Glomerular endothelial cell (primary cell): ENCODE measurements at places on chromosomes 6 and 20. TPM values are rescaled to one million over a fixed set of nuclear protein-coding genes. Genes with fewer than 3 reads are reported as not detected.

DNA sequence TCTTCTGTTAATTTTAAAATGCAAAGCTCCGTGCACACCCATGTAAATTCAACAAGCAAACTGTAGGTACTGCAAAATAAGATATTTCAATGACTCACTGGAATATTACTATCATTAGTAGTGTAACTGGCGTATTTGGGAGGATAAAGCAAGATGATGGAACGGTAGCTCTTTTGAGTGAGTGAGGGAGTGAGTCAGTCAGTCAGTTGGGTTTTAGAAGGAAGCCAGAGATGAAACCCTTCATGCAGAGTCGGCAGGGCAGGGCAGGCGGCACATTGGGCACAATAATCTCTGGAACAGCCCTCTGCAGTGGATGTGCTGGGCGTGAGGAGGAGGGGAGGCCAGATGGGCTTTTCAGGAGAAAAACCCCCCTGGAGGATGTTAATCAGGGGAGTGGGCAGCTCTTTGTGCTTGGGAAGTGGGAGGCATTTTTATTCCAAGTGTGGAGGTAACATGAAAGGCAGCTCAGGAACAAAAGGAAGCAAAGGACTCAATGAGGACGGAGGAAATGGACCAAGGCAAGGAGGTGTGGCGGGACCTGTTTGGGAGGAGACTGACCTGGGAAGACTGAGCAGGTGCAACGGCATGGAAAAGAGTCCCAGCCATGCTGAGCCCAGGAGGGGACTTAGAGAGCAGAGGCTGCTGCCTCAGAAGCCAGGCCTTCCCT lies 171.2 kb downstream of the ZDHHC14 start:
- no peak for DNase-seq

DNA sequence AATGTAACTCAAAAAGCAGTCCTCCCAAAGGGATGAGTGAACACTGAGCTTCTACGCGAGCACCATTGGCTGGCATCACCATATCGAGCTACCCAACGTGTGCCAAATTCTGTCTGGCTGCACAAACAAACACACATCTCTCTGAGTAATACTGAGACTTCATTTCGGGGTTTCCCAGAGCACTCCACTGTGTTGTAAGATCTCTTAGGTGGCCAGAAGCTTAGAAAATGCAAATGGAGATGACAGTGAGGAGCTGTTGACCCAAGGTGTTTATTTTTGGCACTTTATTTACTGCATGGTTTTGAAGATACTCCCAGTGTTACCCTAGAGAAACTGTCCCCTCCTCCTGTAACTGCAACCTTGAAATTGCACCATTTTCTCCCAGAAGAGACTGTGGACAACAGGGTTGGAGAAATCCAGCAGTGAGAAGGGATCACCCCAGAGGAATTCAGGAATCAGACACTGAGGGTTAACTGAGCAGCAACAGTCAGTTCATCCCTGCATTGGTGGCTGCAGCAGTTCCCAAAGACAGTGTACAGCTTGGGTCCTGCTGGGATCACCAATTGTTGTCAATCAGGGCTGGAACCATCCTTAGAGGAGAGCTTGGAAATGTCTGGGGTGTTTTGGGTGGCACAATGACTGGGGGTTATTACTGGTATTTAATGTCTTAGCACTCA lies 1.0 kb upstream of the RIPOR2 start:
- DNase-seq = no peak

GRCh38 chr20:35985806-35986205 lies 17.4 kb downstream of the CNBD2 start:
- no peak for DNase-seq

GRCh38 chr6:30321692-30322388 lies 4.9 kb upstream of the TRIM39 start:
- DNase-seq = no peak

DNA sequence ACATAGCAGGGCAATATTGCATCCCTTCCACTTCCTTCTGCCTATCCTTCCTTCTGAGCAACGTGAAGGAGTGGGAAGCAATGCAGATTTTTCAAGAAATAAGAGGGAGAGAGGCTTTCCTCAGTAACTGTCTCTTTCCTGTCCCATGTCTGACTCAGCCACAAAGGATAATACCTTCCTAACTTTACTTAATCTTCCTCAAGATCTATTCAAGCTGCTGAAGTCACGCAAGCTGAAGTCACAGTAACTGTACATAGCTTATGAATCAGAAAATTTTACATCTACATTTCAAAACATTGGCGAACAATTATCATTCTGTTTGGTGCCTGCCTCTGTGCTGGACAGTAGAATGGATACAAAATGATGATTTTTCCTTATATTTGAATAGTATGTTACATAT lies 86.4 kb upstream of the POU3F2 start:
- DNase-seq = no peak

GRCh38 chr20:45020236-45020886 lies 54.0 kb downstream of the STK4 start:
- no peak for DNase-seq

MTO1 gene
- total RNA-seq = 17.7 and 18.3 TPM in 2 replicates
